ENCODE measurements at places on chromosomes 2 and 18.

DNA sequence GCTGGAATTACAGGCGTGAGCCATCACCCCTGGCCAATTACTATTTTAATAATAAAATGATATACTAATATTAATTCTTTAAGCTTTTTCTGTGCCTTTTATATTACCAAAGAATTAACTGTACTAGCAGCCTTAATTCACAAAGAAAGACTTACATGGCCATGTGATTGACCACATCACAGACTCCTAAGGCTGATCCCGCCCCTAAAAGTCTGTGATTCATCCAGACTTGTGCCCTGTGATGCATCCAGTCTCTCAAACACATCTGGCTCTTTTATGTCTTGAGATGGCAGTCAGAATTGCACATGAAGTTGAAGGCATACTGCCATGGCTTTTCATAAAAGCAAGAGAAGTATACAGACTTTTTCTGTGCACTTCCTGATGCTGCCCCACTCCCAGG lies 91.7 kb downstream of the DTNA start:
- DNase-seq = no peak

GRCh38 chr2:189328848-189329245 lies 112.4 kb upstream of the WDR75 start:
- DNase-seq = no peak

DNA sequence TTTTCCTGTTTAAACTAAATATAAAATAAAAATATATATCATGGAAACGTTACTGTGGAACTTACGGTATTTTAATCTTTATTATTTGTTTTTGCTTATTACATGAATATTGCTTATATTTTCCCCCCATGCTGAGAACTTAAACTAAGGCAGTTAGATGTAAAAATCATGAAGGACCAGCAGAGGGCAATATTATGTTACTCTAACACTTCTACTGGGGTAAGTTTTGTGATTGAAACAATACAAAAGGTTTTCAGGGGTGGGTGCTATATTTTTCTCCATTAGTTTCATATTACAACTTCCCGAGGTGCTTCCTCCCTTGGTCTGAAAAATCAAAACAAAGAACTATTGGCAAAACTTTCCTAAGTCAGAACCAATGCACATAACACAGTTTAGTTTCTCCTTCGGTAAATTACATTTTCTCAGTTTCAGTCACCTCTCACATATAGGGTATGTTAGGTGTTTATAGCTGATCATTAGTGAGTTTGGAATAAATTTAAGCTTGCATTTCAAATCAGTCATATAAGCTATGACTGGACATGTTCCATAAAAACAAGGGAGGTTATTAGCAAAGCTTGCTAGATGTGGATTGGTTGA lies 54.8 kb downstream of the ZNF407 start:
- no peak for DNase-seq

DNA sequence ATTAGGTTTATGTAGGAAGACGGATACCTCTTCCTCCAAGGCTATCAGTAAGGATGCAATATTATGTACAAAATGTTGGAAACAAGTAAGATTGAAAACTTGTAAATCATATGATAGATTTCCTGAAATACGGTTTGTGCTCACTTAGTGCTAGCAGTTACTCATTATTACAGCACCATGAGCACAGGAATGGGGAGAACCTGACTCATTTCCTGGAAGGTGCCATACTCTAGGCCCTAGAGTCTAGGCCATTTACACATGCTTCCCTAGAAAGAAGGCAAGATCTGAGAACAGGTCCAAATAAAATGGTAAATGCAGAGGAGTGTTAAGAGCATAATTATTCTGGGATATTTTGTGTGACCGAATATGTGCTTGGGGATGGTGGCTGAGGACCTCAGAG lies 467.7 kb upstream of the CELF4 start:
- DNase-seq = no peak

- no peak for DNase-seq
These were observed 12.7 kb downstream of the KDM3A start for GRCh38 chr2:86453836-86454235.

DNA sequence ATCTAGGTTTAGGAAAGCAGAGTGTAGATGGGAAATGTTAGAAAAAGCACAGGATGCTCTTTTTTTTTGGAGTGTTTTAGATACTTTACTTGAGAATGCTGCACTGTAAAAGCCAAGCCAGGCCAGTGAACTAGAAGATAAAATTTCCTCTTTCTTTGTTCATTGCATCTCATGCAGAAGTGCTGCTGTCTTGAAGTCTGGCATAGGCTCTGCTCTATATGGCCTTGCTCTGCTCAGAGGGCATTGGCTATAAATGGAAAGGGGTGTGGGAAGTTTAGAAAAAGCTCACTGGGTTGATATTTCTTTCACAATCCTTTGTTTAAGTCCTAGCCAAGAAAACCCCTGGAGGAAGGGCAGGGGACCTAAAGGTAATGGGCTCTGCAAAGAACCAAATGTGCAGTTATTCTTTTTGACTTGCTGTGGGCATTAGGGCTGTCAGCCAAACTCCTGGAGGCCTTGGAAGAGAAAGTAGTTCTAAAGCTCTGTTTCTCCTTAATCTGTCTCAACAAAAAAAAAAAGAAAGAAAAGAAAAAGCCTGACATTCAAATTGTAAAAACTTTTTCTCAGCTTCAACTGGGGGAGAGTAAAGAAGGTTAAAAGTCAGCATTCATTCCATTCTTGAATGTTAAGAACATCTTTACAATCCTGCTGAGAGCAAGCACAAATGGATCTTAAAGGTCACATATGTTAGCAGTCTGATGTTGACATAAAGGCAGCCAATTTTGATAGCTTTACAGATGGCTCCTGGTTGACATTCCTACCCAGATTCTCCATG lies 338.3 kb downstream of the GULP1 start:
- DNase-seq = no peak

- no peak for DNase-seq
These were observed 370.2 kb upstream of the LYPD1 start for GRCh38 chr2:133040170-133040569.

- no peak for DNase-seq
These were observed 78.6 kb downstream of the ARMC9 start for GRCh38 chr2:231276987-231277386.

DNA sequence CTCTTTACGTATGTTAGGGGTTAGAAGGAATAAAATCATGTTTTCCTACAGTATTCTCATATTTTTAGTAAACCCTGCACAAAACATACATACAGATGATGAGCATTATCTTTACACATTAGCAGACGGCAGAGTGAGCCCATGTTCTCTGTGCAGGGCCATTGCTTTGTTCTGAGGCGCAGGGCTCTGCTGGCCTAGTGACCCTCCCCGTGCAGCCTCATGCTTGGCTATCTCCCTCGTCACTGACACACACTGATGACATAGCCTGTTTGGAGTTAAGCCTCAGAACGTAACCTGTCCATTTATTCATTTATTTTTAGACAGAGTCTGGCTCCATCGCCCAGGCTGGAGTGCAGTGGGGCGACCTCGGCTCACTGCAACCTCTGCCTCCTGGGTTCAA lies 115.9 kb upstream of the FOSL2 start:
- DNase-seq = no peak

- DNase-seq = no peak
These were observed 301.2 kb downstream of the NCKAP5 start for GRCh38 chr2:133266926-133267590.

DNA sequence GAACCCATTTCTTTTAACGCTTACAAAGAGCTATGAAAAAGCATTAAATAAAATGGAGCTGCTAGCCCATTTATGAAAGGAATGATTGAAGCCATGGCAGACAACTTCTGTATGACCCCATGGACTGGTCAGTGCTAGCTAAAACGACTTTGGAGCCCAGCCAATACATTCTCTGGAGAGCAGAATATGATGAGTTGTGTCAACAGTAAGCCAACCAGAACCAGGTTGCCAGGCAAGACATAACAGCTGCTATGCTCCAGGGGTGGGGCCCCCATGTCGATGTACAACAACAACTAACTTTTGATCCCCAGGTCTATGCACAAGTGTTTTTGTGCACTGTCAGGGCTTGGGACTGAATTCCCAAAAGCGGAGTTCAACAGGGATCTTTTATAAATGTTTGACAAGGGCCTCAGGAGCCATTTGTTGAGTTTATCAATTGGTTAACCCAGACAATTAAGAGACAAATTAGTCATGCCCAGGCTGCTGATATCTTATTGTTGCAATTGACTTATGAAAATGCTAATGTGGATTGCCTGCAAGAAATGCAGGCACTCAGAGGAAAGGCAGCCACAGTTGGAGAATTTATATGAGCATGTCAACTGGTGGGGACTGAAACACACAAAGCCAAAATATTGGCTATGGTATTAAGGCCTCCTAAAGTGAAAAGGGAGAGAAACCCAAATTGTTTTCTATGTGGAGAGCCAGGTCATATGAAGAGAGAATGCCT lies 64.6 kb upstream of the MYO3B start:
- DNase-seq = no peak

DNA sequence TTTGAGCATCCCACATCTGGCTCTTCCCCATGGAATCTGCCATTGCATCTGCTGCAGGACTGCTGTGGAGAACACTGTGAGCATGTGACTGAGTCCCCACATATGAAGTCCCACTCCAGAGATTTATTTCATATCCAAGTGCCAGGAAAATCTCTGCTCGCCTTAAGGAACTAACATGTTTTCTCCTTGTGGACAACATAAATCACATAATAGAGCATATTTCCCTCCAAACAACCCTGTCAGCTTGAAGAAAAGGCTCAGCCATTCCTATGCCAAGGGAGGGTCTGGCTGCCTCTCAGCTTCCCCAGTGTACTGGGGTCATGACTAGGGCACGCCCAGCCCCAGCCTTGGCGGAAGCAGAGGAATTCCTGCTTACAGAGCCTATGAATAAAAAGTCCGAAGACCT lies 193.7 kb downstream of the DNER start:
- peak; percentile 60 for DNase-seq

DNA sequence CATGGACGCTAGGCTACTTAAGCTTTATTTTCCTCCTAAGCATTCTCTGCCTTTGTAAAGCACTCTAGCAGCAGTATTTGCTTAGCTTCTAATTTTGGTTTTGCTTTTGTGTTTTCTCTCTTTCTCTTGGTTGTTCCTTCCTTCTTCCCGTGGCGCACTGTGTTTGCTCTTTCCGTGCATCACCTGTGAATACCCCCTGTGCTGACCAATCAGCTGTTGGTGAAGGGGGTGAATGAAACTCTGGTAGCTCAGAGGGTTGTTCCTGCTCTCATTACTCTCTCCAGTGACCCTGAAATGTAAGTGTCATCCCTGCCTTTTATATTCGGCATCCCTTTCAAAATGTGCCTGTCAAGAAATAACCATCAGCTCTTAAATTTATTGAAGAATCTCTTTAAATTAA lies 45.5 kb upstream of the TNFRSF11A start:
- no peak for DNase-seq

DNA sequence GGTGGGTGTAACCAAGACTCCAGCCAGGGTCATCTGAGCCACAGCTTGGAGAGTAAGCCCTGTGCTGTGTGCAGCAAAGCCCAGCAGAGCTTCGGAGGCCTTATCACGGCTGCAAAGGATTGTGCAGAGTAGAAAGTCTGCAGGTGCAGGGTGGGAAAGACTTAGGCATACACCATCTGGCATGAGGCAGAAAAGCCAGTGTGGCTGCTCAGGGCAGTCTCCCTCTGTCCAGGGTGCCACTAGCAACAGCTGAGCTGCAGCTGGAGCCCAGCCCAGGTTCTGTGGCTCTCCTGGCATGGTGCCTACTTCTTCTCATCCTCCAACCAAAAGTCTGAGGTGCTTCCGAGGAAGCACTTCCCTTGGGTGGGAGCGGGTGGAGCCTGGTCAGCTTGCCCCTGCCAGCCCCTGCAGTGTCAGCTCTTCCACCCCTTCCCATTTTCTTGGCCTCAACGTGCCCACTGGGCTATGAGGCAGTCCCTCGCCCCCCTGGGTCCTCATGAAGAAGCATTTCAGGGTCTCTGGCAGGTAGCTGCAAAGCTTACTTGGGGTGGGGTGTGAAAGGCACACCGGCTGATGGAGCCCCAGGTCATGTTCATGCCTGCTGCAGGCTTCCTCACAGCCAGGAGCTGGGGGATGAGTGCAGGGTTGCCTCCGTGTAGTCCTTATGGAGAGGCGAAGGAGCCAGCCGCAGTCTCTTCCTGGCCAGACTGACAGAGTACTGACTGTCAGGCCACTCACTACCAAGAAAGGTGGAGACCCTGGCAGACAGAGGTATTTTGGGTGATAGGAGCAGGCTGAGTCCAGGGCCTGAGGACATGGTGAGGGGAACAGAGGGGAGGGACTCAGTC lies 4.8 kb downstream of the AMER3 start:
- no peak for DNase-seq

GRCh38 chr18:31973929-31974546 lies 31.1 kb upstream of the TRAPPC8 start:
- DNase-seq = no peak

- no peak for DNase-seq
These were observed 8.4 kb upstream of the PID1 start for GRCh38 chr2:229279516-229279915.

GRCh38 chr2:237327175-237327950 lies 86.6 kb downstream of the COL6A3 start:
- DNase-seq = no peak

DNA sequence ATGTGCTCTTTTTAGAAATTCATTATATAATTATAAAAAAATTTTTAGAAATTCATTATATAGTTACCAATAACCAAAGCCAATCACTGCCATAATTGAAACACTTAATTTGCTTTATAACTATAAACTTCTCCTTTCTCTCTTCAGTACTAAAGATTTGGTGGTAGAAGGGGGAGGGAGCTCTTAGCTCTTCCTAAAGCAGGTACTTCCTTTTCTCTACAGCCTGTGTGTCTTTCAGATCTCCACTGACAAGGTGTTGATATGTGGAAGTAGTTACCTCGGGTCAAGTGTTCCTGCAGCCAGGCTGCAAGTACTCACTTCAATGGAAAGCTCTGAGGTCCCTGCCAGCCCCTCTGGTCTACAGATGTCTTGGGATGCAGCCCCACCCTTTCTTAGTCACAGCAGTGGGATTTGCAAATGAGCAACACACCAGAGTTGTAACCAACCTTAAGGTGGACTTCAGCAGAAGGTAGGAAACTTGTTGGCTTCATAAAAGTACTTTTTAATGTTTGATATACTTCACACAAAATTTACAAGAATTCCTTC lies 690.0 kb downstream of the ARHGAP15 start:
- no peak for DNase-seq

DNA sequence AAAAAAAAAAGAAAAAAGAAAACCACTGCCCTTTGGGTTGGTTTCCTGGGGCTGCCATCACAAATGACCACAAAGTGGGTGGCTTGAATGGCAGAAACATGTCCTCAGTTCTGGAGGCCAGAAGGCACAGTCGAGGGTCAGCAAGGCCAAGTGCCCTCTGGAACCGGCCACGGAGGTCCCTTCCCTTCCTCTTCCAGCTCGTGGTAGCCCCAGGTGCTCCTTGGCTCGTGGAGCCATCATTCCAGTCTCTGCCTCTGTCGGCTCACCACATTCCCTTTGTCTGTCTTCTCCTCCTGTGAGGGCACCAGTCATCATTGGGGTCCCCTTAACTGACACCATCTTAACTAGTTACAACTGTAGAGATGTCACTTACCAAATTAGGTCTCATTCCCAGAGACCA lies 8.5 kb upstream of the NFATC1 start:
- DNase-seq = no peak

GRCh38 chr2:11933854-11934253 lies 187.4 kb downstream of the LPIN1 start:
- DNase-seq = no peak
